AG09319 (cell line): ENCODE measurements at places on chromosomes 5 and 9.

DNA sequence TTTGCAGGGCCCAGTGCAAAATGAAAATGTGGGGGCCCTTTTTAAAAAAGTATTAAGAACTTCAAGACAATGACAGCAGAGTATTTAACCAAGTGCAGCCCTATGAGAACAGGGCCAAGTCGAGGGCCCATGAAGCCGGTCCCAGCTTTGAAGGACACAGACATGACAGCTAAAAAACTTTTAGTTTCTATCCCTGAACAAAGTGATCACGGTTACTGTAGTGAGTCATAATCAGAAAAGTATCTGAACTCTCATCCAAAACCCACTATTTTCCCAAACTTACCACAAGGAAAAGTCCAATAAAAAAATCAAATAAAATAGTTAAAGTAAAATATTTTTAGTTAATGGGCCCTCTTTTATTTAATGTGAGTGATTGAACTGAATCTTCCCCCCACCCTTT lies 126.0 kb downstream of the MEF2C start:
- DNase-seq, result no peak

DNA sequence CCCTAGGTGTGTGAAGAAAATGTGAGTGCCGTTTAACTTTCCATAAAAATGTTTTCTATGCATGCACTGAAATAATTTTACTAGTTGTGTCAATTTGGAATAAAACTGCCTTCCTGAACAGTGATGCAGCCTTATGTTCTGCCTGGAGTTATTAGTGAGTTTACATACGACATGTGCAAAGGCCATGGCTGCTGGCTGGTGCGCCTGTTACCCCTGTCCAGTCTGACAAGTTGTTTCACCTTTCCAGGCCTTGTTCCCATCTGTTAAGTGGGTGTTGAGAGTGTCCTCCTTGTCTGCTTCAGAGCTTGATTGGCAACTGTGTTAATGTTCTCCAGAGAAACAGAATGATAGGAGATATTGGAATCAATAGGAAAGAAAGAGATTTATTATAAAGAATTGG lies 60.6 kb downstream of the TJP2 start:
- DNase-seq, result no peak

DNA sequence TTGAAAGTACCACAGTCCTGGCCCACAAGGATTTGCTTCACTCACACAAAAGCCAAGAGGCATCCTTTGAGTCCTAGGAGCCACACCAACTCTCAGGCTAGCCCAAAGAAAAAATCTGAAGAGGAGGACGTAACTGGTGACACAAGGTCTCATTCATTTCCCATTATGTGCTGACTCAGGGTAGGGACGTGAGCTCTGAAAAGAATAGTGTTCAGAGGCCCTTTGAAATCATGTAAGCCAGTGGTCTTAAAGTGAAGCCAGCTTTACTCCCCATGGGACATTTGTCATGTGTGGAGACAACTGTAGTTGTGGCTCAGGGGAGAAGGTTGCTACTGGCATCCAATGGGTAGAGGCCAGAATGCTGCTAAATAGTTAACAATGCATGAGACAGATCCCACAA lies 332.4 kb downstream of the KCTD16 start:
- no peak for DNase-seq

DNA sequence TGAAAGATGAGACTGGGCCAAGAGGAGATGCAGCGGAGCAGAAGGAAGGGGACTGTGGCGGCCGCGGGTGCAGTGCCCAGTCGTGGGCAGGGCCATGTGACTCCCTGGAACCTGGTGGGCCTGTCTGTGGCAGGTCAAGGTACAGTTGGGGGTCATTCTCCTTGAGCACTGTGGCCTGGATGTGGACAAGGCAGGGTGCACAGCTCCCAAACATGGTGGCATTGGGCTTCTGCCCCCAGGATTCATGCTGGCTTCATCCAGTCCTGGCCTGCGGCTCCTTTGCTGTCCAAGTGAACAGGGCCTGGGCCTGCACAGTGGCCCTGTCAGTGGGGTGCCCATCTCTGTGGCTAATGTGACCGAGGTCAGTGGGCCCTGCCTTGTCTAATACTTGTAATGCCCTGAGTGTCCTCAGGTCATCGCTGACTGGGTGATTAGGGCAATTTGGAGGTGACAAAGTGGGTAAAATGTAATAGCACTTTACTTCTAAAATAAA lies 39.9 kb downstream of the CEP72 start:
- DNase-seq, result no peak

DNA sequence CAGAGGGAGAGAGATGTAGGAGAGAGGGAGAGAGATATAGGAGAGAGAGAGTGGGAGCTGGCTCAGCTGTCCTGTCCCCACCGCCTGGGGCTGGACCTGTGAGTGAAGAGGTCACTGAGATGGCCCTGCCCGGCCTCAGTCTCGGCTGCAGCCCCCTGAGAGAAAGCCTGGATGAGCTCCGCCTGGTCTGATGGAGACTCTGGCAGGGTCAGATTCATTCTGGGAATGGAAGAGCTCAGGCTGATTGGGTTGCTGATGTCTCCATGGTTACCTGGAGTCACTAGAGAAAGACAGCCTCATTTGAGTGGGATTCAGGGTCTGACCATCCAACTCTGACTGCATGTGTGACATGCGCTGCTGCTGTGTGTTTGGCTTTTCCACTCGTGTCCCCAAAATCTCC lies 27.1 kb upstream of the SEMA4D start:
- DNase-seq, result no peak

- DNase-seq, result no peak
Observed at GRCh38 chr9:125239631-125240597, 1.2 kb downstream of the HSPA5 start.

GRCh38 chr9:101054657-101055056 lies 26.1 kb downstream of the PLPPR1 start:
- DNase-seq, result no peak

DNA sequence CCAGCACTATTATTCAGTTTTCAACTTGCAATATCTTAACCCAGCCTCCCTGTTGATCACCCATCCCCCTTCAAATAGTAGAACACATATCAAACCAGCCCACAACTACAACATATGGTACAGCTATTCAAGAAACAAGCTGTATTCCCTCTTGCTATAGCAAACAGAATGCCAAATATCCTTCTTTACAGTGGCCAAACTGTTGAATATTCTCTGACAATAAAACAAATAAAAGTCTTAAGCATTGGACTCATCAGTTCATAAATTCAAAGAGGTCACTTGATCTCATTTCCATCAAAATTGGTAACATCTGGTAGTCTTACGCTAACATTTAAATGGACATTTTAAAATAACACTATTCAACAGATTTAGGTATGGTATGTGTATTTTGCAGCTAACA lies 350.8 kb downstream of the EFNA5 start:
- no peak for DNase-seq

DNA sequence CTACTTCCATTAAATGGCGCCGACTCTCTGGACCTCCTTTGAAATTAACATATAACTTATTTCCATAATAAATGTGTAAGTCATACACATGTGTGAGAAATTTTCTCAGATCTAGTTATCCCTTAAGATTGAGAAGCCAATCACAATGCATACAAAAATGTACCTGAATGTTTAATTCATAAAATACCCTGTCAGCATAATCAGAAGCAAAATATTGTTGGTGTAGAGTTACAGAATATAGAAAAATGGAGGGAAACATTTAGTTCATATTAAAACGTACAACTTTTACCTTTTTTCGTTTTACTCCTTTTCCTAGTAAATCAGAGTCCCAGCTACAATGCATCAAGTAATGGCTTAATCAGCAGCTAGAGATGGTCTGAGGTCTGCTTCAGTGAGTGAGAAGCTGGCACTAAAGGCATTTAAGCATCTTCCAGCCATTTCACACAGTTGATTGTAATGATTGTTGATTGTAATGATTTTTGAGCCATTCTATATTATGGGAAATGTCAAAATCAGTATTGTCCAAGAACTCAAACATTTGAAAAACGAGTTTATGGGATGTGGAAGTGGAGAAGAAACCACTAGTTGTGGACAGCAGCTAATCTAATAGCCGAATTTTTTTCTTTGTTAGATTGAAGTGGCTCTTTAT lies 81.8 kb downstream of the ANXA1 start:
- no peak for DNase-seq

DNA sequence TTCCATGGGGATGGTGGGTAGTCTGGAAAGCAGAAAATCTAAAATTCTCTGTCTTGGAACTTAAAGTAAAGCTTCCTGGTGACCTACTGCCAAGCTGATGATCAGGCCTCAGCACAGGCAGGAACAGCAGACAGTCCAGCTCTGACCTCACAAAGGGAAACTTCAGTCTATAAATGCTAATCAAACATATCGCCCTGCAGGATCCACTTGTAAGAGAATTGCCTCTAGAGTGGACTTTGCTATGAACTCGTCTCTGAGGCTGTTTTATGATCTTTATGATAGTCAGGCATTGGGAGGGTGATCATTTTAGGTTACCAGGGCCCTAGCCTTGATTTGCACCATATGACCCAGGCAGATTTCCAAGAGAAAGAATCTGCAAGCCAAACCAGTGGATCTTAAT lies 67.6 kb upstream of the SELENOP start:
- DNase-seq, result no peak

- DNase-seq, result no peak
Observed at GRCh38 chr9:117403403-117403811, 11.4 kb downstream of the ASTN2 start.

GRCh38 chr9:120177121-120177520 lies 402.8 kb downstream of the CDK5RAP2 start:
- DNase-seq, result no peak

GRCh38 chr5:14561741-14562140 lies 19.9 kb upstream of the OTULINL start:
- DNase-seq, result no peak

- DNase-seq, result peak; percentile 98
Observed at GRCh38 chr5:172417983-172418630, 36.2 kb downstream of the SH3PXD2B start.

DNA sequence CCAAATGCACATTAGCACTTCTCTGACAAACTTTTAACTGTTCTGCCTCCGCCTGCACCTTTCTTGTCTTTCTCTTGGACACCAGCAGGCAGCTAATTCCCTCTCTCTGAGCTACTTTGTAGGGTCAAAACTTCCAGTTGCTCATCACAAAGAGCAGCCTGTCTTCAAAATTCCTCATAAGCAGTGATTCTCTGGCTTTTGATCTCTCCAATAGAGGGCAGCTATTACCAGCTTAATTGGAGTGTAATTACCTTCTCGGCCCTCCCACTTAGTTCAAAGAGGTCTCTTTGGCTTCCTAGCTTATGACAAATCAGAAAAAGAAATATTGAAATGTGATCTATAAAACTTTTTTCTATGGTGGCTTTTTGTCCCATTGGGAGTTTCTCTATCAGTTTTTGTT lies 43.6 kb upstream of the RAD23B start:
- no peak for DNase-seq

- no peak for DNase-seq
Observed at GRCh38 chr9:33166231-33167083, 679 bp downstream of the B4GALT1 start.

GRCh38 chr5:9498541-9499497 lies 47.1 kb downstream of the SEMA5A start:
- no peak for DNase-seq

DNA sequence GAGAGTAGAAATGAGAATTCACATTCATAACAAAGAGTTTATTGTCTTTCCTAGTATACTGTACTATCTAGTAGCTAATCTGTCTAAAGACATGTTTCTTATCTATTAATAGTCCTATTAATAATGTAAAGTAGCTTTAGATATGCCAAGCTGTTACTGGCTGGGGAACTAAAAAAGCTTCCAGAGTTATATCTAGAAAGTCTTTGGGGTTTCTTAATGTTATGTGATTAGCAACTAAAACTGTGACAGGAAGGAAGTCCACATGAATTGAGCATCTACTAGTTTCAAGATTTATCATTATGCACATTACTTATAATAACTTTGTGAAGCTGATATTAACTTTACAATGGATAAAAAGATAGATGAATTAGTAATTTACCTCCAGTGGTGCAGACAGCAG lies 122.7 kb upstream of the CDKN2B start:
- no peak for DNase-seq

- DNase-seq, result peak; percentile 29
Observed at GRCh38 chr5:134371834-134372340, 518 bp downstream of the UBE2B start.

- no peak for DNase-seq
Observed at GRCh38 chr5:160317434-160317833, 5.1 kb upstream of the CCNJL start.

DNA sequence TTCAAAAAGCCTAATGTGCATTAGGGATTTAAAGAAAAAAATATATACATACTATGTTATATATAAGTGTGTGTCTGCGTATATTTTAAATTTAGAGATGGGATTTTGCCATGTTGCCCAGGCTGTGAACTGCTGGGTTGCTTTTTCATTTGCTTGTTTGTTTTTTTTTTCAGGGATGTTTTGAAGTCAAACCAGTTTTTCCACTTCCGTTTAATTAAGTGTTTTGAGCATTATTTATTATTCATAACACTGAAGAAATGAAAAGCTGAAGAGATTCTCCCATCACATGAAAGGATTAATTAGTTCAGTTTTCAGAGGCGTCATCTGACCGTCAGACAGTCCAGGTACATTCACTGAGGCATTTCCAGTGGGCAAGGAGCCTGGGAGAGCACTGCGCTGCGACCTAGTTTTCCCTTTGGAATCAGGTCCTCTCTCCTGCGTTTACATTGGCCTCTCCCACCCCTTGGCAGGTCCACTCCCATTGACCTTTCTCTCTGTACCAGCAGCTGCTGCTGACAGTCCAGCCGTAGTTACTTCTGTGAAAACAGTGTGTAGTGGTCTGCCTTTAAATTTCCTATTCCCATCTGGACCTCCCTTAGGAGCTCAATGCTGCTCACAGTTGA lies 26.0 kb downstream of the ARRDC3 start:
- DNase-seq, result no peak

DNA sequence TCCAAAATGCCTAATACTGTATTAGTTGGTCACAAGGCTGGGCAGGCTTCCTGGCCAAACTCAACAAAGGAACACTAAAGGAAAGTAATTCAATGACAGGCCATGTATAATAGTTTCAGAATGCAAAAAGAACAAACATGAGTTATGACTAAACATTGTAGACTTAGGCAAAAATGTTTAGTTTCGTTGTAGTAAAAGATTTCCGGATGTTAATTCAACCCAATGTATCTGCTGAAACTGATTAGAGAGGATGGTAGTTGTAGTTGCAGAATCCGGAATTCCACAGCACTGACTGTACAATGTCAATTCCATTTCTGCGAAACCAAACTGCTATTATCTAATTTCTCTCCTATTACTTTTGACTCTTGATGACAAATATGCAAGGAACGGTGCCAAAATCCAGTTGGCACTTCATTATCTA lies 117.9 kb upstream of the FST start:
- peak; percentile 95 for DNase-seq

DNA sequence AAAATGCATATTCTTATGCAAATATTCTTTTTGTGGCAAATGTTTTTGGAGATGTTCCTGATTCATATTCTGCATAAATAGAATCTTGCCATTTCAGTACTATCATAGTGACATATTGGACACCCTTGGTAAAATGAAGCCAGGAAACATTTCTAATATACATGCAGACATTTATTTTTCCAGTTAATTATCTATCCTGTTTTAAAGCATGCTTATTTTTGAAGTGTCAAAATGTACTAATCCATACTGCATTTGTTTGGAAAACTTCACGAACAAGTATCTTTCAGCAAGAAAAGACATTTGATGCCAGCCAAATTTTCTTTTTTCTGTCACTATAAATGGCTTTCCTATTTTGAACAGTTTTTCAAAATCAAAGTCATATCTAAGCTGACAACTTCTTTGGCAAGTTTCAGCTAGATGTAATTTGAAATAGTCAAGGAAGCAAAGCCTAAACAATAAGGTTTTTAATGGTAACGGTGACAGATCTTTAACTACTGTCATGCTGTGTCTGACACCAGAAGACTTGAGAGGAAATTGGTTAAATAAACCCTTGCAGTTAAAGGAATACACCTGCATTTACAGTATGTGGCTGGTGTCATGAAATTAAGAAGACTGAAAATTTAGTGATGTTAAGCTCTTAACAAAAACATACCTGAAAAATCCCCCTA lies 284.3 kb downstream of the TLE1 start:
- DNase-seq, result no peak
